Sigmoid colon (tissue), 7 donors: ENCODE measurements at places on chromosomes 1 and 21.

DNA sequence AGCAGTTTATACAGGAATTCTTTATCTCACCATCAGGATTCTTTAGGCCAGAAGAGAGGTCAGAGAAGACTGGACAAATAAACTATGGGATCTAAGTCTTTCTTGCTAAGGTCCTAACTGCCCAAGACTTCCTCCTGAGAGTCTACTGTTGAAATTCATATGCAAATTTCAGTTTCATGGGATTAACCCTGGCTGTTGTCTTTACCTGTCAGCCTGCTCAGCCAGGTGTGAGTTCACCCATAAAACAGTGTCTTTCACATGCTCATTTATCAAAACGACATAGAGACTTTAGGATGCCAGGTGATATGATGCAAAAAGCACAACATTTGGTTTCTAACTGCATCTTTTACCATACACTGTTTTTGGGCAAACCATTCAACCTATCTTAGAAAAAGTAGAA, 211.0 kb downstream of the PDE4B start:
- no peak for DNase-seq

GRCh38 chr21:44088401-44088780, 18.8 kb upstream of the PWP2 start:
- no peak for DNase-seq

DNA sequence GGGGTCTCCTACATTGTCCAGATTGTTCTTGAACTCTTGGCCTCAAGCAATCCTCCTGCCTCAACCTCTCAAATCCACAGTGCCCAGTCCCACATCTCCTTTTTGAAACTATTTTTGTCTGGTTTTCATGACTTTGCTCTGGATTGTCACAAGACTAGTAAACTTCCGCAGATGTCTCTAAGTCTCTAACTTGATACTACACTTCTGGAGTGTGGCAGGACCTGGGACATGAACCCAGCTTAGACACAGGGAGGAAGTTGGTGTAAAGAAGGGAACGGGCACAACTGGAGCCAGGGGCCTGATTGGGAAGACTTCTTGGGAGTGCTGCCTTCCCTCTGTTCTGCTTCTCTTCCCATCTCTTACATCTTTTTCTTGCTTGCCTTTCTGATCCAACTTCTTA, 16.2 kb upstream of the DISC1 start:
- no peak for DNase-seq

DNA sequence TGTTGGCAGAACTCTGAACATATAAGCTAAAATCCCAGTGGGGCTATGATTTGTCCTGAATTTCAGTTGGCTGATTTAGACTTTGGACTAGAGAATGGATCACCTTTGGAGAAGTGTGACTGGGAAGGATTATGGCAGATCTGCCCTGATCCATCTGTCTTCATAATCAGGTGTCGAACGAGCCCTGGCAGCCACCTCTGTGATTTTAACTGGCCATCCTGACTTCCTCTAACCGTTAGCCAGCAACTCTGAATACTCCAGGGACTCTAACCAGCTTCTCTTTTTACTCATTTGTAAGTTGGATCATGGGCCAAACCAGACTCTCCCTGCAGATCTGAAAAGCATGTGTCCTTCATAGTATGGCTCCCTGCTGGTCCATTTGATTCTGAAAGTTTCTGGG, 32.0 kb downstream of the ACTN2 start:
- DNase-seq: no peak

DNA sequence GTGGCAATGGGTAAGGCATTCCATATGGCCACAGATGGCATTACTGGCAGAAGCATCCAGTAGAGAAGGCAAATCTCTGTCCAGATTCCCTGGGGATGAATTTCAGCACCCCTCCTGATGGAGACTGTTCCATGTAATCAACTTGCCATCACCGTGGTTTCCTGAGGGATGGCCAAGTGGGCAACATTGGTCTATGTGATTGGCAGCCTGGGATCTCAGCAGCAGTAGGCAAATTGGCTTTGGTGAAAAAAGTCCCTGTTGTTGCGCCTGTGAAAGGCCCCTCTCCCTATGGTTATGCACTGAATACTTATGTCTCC, 19.3 kb downstream of the DMRTB1 start:
- DNase-seq: peak; percentile 21

DNA sequence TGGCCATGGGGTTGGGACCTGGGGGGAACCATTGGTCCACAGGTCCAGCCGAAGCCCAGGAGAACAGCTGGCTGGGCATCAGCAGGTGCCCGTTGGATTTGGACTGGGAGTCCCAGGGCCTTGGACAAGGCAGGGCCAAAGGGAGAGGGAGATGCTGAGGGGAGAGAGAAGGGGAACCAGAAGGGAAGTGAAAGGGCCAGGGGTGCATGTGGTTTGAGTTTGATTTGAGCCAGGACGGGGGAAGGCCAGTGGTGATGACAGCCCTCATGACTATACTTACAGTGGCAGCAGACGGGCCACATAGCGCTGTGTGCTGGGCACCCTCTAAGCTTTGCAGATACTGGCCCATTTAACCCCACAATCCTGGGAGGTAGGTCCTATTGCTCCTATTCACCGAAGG, 18.8 kb downstream of the AGRN start:
- no peak for DNase-seq

- DNase-seq: no peak
Observed at GRCh38 chr1:168420177-168420576, 123.6 kb downstream of the XCL2 start.

DNA sequence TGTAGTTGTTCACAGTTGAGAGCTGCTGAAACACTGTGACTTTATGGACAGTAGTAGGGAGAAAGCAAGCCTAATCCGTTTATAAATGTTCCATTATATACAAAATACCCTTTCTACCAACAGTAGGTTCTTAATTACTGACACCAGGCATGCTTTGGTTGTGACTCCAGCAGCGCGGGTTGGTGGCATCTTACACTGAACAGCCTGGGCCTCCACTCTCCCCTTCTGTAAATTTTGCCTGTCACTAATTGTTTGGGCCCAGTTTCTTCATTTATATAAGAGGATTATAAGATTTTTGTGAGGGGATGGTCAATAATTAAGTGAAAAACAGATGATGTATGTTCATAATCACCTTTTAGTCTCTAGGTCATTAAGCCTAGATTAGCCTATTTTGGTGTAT, 58.2 kb downstream of the ITSN1 start:
- DNase-seq: no peak

GRCh38 chr1:33338440-33339211, 17.7 kb upstream of the A3GALT2 start:
- peak; percentile 89 for DNase-seq

DNA sequence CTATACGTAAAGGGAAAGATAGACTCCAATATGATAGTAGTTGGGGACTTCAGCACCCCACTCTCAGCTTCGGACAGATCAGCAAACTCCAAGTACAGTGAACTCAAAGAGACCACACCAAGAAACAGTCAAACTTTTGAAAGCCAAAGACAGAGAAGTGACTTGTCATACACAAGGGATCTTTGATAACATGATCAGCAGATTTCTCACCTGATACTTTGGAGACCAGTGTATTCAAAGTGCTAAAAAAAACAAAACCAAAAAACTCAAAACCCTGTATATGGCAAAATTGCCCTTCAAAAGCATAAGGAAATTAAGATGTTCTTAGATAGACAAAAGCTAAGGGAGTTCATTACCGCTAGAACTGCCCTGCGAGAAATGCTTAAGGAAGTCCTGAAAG, 9.4 kb downstream of the IFNAR1 start:
- no peak for DNase-seq

- DNase-seq: no peak
Observed at GRCh38 chr1:201020040-201020591, 3.4 kb downstream of the KIF21B start.

- no peak for DNase-seq
Observed at GRCh38 chr1:238639861-238640260, 746.5 kb upstream of the CHRM3 start.

GRCh38 chr21:46384556-46384955, 60.6 kb downstream of the PCNT start:
- DNase-seq: no peak

DNA sequence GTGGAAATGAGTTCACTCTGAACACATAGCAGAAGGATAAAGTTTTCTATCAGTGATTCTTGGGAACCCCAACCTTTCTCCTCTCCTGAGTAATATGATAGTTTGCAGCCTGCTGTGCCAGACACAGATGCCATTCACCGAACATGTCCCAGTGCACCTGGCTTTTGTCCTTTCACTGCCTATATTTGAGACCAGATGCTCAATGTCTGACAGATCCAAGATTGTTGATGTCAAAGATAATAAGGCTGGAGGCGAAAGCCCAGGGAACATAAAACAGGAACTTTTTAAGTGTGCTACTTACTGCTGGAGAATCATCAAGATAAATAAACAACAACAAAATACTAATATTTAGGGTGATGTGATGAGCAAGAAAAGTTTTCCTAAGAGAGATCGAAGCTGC, 139.3 kb downstream of the TIAM1 start:
- no peak for DNase-seq

DNA sequence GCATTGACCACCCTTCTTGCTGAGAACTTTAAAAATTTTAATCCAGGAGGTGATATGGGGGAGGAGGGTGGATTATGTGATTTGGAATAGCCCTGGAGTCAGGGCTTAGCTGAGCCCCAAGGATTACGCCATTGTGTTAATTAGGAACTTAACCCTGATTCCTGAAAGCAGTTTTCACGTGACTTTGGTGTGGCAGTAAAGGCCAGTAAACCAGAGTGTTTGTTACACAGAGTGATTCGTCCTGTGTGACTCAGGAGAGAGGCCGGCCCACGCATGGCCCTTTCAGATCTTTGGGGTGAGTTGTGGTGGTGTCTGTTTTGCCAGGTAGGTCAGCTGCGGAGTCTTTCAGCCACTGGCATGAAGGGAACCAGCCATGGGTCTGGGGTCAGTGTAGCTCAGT, 107.6 kb downstream of the NOS1AP start:
- no peak for DNase-seq

DNA sequence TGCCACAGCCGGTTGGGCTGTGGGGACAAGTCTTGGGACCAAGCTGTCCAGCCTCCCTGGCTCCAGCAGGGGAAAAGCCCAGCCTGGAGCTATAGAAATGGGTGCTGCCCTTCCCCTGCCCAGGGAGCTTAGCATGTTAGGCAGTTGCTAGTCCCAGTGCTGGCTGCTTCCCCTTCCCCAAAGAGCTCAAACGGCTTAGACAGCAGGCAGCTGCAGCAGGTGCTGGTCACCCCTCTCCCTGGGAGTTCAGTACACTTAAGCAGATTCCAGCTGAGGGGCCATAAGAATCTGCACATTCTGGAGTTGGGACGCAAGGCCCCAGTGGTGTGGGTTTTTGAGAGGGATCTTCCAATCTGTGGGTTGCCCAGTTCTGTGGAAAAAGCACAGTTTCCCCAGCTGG, 11.1 kb upstream of the REG4 start:
- no peak for DNase-seq

- DNase-seq: no peak
Observed at GRCh38 chr1:21647431-21648351, 21.5 kb downstream of the RAP1GAP start.

DNA sequence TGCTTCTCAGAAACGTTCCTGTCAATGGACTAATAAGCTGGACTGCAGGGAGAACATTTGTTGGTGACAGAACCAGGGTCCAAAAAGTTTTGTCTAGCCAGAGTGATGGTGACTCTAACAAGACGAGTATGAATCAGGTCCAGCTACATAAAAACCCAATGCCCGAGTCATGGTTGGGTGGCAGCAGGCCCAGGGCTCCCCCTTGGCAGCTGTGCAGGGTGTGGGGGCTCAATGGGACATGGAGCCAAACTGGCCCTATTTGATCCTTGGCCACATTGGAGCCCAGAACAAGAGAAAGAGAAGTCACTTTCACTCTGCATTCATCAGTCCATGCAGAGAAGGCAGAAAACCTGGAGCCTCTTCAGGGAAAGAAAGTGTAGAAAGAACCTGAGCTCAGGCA, 37.9 kb upstream of the TENT5C start:
- no peak for DNase-seq

GRCh38 chr1:46595127-46595526, 8.9 kb downstream of the MKNK1 start:
- DNase-seq: peak; percentile 85

- no peak for DNase-seq
Observed at GRCh38 chr1:24317956-24318614, 1.1 kb upstream of the GRHL3 start.

GRCh38 chr1:7501084-7501491, 270.0 kb upstream of the VAMP3 start:
- DNase-seq: no peak

DNA sequence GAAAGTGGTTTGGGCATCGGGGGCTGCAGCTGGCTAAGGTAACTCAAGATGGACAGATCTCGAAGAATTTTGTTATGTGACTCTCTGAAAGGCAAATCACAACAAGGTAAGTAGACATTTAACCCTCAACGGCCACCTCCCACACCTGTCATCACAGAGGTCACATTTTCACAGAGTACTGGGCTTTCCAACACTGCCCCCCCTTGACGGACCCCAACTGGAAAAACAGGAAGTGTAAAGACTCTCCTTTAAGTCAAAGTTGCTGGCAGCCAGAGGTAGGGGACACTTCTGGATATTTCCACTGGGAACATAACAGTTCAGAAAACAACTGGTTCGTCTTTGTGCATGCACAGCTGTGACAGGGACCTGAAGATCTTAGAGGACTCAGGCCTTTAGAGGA, 22.3 kb downstream of the NOL9 start:
- DNase-seq: no peak

DNA sequence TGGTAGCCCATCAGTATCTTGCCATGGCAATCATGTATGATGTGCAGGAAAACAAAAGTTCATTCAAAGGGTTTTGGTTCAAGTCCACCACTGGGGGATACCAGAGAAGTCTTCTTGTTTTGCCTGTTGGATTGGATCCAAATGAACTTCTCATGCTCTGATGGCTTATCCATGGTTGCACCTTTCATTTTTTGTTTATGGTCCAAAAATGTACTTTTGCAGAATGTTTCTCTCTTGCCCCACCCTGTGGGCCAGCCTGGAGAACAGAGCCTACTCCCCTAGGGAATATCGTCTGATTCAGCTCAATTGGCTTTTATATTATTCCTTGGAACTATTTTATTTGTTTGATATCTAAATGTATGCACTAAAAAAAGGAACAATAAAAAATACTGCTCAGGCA, 20.1 kb upstream of the CLCA1 start:
- DNase-seq: no peak

DNA sequence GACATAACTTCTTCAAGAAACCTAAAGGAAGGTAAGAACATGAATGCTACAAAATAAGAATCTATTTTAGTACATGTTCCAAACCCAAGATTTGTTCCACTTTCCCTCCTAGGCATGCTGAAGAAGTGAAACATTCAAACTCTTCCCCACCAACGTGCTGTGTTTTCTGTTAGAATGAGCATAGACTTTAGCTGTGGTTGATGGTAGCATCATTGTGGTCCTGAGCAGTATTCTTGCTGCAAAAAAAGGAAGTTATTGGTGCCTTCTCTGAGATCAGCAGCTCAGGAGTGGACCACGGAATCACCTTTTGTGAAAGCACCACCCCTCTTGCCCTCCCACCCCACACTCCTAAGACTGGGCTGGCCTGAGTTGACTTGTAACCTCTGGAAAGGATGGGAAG, 100.4 kb upstream of the POGK start:
- no peak for DNase-seq

DNA sequence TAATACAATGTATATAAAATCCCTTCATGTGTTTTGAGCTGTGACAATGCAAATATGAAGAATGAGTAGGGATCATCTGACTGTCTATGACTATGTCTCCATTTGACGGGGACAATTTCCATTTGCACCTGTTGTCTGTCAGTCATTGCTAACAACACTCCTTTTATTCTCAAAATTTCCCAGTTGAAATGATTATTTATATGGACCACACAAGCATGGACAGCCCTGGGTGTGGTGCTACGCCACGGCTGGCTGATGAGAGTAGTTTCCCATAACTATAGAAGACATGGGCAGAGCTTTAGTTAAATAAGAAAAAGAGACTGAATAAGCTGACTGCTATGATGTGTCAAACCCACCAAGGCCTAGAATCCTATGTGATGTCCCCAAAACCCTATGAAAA, 135.8 kb downstream of the MAP3K21 start:
- DNase-seq: no peak
